ENCODE measurements at places on chromosomes 2 and 18.

- DNase-seq = no peak
- H3K27ac ChIP-seq = no peak overlapping the region
- H3K27me3 ChIP-seq = no peaks in the 10 kb centered on the region
- no peak overlapping the region for H3K4me3 ChIP-seq
- no peaks in the 10 kb centered on the region for H3K36me3 ChIP-seq
- no peaks in the 10 kb centered on the region for H3K4me1 ChIP-seq
Measured at GRCh38 chr18:38843291-38843690, 1277.7 kb upstream of the CELF4 start.

DNA sequence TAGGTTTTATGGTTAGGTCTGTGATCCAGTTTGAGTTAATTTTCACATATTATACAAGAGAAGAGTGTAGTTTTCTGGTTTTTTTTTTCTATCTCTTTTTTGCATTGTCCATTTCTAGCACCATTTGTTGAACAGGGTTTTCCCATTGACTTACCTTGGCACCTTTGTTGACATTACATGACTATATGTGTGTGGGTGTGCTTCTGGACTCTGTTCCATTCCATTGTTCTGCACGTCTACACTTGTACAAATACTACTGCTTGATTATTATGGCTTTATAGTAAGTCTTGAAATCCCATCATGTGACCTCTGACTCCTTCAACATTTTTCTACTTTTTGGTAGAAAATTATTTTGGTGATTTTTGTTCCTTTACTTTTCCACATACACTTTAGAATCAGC lies 38.7 kb downstream of the UBE2F start:
- DNase-seq = no peak
- H3K4me3 ChIP-seq = no peak overlapping the region
- H3K4me1 ChIP-seq = no peaks in the 10 kb centered on the region
- H3K36me3 ChIP-seq = no peaks in the 10 kb centered on the region
- no peak overlapping the region for H3K27ac ChIP-seq
- no peaks in the 10 kb centered on the region for H3K27me3 ChIP-seq

GRCh38 chr2:130288467-130289403 lies 54.0 kb upstream of the IMP4 start:
- H3K4me1 ChIP-seq = no peaks in the 10 kb centered on the region
- no peaks in the 10 kb centered on the region for H3K36me3 ChIP-seq
- no peak overlapping the region for H3K4me3 ChIP-seq
- H3K27ac ChIP-seq = no peak overlapping the region
- H3K27me3 ChIP-seq = peaks cover 22% of the 10 kb centered on the region

DNA sequence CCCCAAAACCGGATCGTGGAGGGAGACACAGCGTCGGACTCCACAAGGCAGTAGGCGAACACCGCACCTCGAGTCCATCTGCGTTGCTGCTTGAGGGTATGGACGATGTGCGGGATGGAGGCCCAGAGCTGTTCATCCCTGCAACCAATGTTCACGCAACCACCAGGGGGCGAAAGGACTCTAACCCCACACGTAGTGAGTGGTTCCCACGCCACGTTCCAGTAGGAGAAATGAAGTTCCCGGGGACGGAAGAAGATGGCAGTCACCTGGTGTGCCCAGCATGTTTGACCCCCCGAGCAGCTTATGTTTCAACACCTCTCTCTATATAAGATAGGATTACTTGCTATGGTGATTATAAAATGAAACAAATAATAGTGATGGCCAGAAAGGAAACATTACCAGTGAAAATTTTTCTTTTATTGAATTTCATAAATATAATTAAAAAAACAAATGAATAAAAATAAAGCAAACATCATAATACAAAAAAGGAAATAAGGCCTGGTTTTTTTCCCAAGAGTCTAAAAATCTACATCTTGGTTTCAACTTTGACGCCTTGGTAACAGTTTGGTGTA lies 184.3 kb downstream of the SH3BP4 start:
- H3K4me3 ChIP-seq = no peak overlapping the region
- no peaks in the 10 kb centered on the region for H3K36me3 ChIP-seq
- H3K27ac ChIP-seq = no peak overlapping the region
- peaks cover 31% of the 10 kb centered on the region for H3K4me1 ChIP-seq
- H3K27me3 ChIP-seq = no peaks in the 10 kb centered on the region
